ENCODE measurements at places on chromosomes 1 and 21.

- DNase-seq: no peak
- no peaks in the 10 kb centered on the region for H3K4me1 ChIP-seq
- no peaks in the 10 kb centered on the region for H3K36me3 ChIP-seq
- no peak overlapping the region for H3K27ac ChIP-seq
Measured at GRCh38 chr21:26739189-26739588, 106.0 kb downstream of the ADAMTS1 start.

DNA sequence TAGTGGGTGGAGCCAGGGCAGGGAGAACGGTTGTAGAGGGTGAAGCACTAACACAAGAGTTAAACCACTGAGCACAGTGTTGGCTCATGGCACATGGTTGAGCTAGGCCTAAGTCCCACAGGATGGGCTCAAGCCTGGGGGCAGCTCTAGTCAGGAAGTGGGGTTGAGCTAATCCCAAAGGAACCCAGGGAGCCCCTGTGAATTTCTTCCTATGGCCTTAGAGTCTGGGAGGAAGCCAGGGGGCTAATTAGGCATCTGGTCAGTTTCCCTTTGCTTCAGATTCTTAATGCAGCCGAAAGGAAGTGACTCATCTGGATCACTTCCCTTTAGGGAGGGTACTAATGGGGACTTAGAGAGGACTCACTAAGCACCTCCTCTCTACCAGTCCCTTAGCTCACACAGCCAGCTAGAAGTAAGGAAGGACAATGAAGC, 10.1 kb downstream of the CFAP45 start:
- no peaks in the 10 kb centered on the region for H3K36me3 ChIP-seq
- DNase-seq: no peak
- H3K4me3 ChIP-seq: no peak overlapping the region
- no peak overlapping the region for H3K27ac ChIP-seq
- peaks cover 17% of the 10 kb centered on the region for H3K4me1 ChIP-seq

DNA sequence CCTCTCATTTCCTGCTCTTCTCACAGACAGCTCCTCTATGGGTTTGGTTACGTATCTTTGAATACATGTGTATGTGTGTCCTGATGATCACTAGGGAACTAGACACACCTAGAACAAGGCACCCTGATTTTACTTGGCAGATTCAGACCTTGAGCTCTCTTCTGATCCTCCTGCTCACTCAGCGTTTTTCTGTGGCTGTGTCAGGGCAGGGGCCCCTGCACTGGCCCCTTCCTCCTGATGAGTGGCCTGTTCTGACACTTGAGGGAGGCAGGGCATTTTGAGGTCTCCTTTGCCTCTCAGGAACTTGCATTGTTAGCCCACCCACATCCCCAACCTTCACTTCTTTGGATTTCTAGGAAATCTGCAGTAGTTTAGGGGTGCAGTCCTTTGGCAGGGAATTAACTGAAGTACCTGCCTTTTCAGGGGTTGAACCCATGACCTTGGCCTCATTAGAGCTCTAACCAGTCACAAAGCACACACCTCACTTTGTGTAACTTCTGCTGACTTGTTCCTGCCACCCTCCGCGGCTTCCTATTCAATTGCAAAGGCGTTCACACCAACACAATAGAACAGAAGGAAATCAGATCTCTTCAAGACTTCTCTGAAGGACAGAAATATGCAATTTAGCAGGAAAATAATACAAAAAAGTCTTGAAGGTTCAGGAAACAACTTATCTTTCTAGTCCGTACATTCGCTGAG, 8.8 kb downstream of the SMYD2 start:
- H3K4me3 ChIP-seq: no peak overlapping the region
- peaks cover 11% of the 10 kb centered on the region for H3K36me3 ChIP-seq
- H3K27ac ChIP-seq: no peak overlapping the region
- H3K4me1 ChIP-seq: peaks cover 50% of the 10 kb centered on the region

GRCh38 chr1:32619701-32620485, 30.5 kb downstream of the ZBTB8OS start:
- peaks cover 16% of the 10 kb centered on the region for H3K4me1 ChIP-seq
- H3K4me3 ChIP-seq: no peak overlapping the region
- H3K36me3 ChIP-seq: peaks cover 43% of the 10 kb centered on the region
- H3K27me3 ChIP-seq: no peaks in the 10 kb centered on the region
- no peak for DNase-seq

DNA sequence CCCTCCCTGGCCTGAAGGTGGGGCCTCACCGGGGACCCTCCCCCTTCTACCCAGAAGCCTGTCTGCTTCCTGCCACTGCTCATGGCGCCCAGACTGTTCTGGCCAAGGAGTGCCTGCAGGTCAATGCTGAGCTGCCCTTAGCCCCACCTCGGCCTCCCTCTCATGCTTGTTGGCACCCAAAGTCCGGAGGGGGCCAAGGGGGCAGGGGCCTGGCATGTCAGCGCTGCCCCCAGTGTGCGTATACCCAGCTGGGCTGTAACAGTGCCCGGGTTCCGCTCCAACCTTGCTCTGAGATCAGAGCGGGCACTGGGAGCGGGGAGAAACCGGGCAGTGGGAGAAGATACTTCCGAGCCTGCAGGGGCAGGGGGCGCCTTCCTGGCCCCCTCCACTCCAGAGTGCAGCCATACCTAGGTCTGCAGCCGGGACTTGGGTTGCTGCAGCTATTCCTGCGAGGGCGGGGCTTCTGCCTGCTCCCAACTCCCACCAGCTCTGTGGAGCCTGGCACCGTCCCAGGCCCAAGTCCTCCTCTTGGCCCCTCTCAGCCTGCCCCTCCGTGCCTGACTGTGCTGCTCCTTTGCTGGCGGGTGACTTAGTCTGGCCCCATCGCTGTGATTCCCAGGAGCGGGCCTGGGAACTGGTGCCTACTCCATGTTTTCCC, 21.4 kb upstream of the TGFB2 start:
- DNase-seq: no peak
- no peaks in the 10 kb centered on the region for H3K27me3 ChIP-seq
- no peaks in the 10 kb centered on the region for H3K4me1 ChIP-seq
- no peaks in the 10 kb centered on the region for H3K36me3 ChIP-seq
- H3K27ac ChIP-seq: no peak overlapping the region

- H3K4me1 ChIP-seq: no peaks in the 10 kb centered on the region
- peaks cover 4% of the 10 kb centered on the region for H3K36me3 ChIP-seq
- peaks cover 20% of the 10 kb centered on the region for H3K27me3 ChIP-seq
- no peak for DNase-seq
- no peak overlapping the region for H3K27ac ChIP-seq
Measured at GRCh38 chr1:37325509-37326437, 148.6 kb upstream of the ZC3H12A start.

DNA sequence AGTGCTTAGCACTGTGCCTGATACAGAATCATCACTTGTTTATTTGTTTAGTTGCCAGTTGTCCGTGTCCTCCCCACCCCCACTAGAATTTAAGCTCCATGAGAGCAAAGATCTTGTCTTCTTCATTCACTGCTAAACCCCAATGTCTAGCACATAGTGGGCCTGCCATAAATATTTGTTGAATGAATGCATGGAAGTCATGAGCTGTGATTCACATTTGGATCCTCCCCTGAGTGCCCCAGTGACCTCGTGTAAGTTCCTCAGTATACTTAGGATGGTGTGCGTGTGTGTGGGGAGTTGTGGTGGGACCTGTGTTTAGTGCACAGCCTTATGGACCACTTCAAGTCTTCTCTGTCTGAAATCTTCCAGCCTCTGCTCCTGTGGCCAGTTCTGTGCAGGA, 23.1 kb downstream of the IER5 start:
- DNase-seq: no peak
- peaks cover 36% of the 10 kb centered on the region for H3K4me1 ChIP-seq
- no peaks in the 10 kb centered on the region for H3K36me3 ChIP-seq
- H3K27ac ChIP-seq: no peak overlapping the region
- peaks cover 3% of the 10 kb centered on the region for H3K27me3 ChIP-seq

- no peaks in the 10 kb centered on the region for H3K4me1 ChIP-seq
- H3K27ac ChIP-seq: no peak overlapping the region
- no peaks in the 10 kb centered on the region for H3K36me3 ChIP-seq
- H3K4me3 ChIP-seq: no peak overlapping the region
- no peaks in the 10 kb centered on the region for H3K27me3 ChIP-seq
- no peak for DNase-seq
Measured at GRCh38 chr1:95778217-95778616, 544.2 kb downstream of the RWDD3 start.

DNA sequence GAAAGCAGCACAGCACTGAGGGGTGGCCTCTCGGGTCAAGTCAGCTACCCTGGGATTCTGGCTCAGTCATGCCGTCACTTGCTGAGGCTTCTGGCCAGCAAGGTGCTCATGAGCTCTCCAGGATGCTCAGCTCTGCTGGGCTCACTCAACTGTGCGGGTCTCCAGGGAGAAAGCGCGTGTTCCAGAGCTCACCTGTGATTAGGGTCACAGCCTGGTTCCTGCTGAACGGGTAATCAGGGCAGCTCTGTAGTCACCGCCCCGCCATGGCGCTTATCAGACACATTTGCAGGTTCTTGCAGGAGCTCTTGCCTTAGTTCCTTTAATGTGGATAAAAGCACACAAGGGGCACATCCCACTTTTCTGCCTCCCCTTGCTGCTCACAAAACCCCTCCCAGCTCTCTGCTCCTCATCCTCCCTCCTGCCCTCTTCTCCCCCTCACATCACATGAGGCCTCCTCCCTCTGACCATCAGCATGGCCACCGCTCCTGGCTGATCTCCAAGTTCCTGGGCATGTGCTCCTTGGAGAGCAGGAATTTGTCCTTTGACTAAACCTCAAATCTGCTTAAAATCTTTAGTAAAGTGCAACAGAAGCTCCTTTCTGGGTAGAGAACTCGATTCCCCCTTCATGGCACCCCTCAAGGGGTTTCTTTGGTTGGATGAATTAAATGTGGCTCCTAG, 2.0 kb downstream of the PCP4 start:
- no peaks in the 10 kb centered on the region for H3K36me3 ChIP-seq
- peaks cover 23% of the 10 kb centered on the region for H3K27me3 ChIP-seq
- no peak overlapping the region for H3K4me3 ChIP-seq
- DNase-seq: no peak
- no peaks in the 10 kb centered on the region for H3K4me1 ChIP-seq

DNA sequence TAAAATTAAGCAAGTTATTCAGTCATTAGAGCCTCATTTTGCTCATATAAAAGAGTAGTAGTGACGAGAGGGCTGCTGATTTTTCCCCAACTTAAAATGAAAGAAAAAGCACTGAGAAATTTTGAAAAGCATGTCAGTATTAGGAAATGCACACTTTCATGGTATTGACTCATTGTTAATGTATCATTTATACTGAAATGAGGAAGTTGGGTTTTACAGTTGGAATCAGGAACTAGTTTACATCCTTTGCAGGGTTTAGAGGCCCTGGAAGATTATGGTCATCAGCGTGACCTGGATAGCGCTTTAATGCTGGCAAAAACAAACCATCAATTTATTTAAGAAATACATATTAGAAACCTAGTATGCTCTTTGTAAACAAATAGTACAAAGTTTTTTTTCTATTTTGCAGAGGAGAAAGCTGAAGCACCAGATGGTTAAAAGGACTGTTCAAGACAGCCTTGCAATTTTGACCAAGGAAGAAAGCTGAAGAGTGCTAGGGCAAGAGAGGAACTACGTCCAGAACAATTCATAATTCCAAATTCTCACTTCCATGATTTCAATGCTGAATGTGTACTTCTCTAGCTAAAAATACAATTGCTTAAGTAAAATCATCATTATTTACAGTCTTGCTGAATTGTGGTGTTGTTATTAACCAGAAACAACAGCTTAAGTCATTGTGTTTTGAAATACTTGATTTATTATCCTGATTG, 94.8 kb upstream of the SGIP1 start:
- H3K36me3 ChIP-seq: no peaks in the 10 kb centered on the region
- no peak overlapping the region for H3K4me3 ChIP-seq
- no peak for DNase-seq
- peaks cover 8% of the 10 kb centered on the region for H3K4me1 ChIP-seq

GRCh38 chr1:49677706-49678105, 346.0 kb downstream of the AGBL4 start:
- no peak for DNase-seq
- no peak overlapping the region for H3K4me3 ChIP-seq
- H3K27ac ChIP-seq: no peak overlapping the region
- H3K36me3 ChIP-seq: peaks cover 2% of the 10 kb centered on the region
- H3K4me1 ChIP-seq: no peaks in the 10 kb centered on the region

- H3K27ac ChIP-seq: no peak overlapping the region
- no peak for DNase-seq
- no peaks in the 10 kb centered on the region for H3K36me3 ChIP-seq
- no peak overlapping the region for H3K4me3 ChIP-seq
- peaks cover 81% of the 10 kb centered on the region for H3K27me3 ChIP-seq
Measured at GRCh38 chr1:118983558-118984041, 4.5 kb downstream of the TBX15 start.

GRCh38 chr1:1806890-1807289, 28.6 kb upstream of the NADK start:
- H3K27ac ChIP-seq: no peak overlapping the region
- H3K27me3 ChIP-seq: no peaks in the 10 kb centered on the region
- no peak overlapping the region for H3K4me3 ChIP-seq
- no peak for DNase-seq
- H3K36me3 ChIP-seq: peaks cover 75% of the 10 kb centered on the region
